ENCODE measurements at places on chromosomes 4 and X.

GRCh38 chr4:147194114-147194513 lies 248.4 kb upstream of the TTC29 start:
- no peak overlapping the region for H3K4me3 ChIP-seq
- no peaks in the 10 kb centered on the region for H3K36me3 ChIP-seq
- no peak for DNase-seq

GRCh38 chr4:100244347-100244746 lies 54.1 kb upstream of the DDIT4L start:
- no peaks in the 10 kb centered on the region for H3K4me1 ChIP-seq
- no peaks in the 10 kb centered on the region for H3K27me3 ChIP-seq
- no peak overlapping the region for H3K4me3 ChIP-seq

DNA sequence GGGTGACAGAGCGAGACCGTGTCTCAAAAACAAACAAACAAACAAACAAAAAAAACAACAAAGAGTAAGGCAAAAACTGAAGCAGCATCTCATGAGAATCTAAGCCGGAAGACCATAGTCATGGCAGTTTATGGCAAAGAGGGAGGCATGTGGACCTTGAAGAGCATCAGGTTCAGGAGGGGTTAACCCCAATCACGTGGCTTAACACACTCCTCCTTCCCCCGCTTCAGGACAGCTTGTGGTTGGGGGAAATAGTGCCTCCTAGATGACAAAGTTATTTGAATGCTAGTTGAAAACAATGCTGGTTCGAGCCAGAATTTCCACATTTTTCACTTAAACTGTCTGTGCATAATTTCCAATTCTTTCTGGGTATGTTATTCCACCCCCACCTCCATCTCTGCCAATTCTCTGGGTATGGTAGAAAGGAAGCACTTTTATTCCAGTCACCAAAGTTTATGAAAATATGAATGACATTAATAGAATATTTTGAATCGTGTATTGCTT lies 11.7 kb upstream of the MAP7D3 start:
- no peak for DNase-seq
- H3K36me3 ChIP-seq = no peaks in the 10 kb centered on the region
- H3K27me3 ChIP-seq = no peaks in the 10 kb centered on the region
- no peak overlapping the region for H3K4me3 ChIP-seq
- no peaks in the 10 kb centered on the region for H3K4me1 ChIP-seq

DNA sequence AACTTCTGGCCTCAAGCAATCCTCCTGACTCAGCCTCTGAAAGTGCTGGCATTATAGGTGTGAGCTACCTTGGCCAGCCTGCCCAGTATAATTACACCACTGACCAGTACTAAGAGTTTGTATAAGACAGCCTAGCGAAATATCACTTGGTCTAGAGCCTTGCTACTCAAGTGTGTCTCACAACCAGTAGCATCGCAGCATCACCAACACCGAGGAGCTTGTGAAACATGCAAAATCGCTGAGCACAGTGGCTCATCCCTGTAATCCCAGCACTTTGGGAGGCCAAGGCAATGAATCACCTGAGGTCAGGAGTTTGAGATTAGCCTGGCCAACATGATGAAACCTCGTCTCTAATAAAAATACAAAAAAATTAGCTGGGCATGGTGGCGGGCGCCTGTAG lies 102.0 kb upstream of the GATB start:
- no peaks in the 10 kb centered on the region for H3K36me3 ChIP-seq
- H3K4me1 ChIP-seq = no peaks in the 10 kb centered on the region
- DNase-seq = no peak
- no peak overlapping the region for H3K27ac ChIP-seq
- H3K27me3 ChIP-seq = no peaks in the 10 kb centered on the region

- DNase-seq = no peak
- no peak overlapping the region for H3K4me3 ChIP-seq
- no peaks in the 10 kb centered on the region for H3K27me3 ChIP-seq
- no peaks in the 10 kb centered on the region for H3K36me3 ChIP-seq
Measured at GRCh38 chr4:18203966-18204365, 182.4 kb upstream of the LCORL start.

DNA sequence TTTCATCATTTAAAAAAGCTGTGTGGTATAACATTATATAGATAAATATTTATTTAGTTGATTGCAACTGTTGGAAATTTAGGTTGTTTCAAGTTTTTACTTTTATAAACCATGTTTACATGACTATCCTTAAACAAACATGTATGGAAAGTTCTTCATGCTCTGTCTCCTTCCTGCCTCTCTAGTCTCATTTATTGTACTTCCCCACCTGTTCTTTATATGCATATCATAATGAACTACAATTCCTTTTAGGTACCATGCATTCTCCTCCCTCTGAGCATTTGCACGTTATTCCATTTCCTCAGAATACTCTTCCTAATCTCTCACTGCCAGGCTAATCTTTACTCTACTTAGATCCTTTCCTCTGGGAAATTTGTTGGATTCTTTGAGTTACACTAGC lies 16.9 kb upstream of the ADH6 start:
- DNase-seq = no peak
- H3K27me3 ChIP-seq = no peaks in the 10 kb centered on the region
- H3K27ac ChIP-seq = no peak overlapping the region
- H3K36me3 ChIP-seq = no peaks in the 10 kb centered on the region
- H3K4me1 ChIP-seq = no peaks in the 10 kb centered on the region

- peak overlapping the region; percentile 56 for H3K4me3 ChIP-seq
- H3K27ac ChIP-seq = no peak overlapping the region
- DNase-seq = no peak
Measured at GRCh38 chr4:15703439-15703838, 574 bp downstream of the BST1 start.

DNA sequence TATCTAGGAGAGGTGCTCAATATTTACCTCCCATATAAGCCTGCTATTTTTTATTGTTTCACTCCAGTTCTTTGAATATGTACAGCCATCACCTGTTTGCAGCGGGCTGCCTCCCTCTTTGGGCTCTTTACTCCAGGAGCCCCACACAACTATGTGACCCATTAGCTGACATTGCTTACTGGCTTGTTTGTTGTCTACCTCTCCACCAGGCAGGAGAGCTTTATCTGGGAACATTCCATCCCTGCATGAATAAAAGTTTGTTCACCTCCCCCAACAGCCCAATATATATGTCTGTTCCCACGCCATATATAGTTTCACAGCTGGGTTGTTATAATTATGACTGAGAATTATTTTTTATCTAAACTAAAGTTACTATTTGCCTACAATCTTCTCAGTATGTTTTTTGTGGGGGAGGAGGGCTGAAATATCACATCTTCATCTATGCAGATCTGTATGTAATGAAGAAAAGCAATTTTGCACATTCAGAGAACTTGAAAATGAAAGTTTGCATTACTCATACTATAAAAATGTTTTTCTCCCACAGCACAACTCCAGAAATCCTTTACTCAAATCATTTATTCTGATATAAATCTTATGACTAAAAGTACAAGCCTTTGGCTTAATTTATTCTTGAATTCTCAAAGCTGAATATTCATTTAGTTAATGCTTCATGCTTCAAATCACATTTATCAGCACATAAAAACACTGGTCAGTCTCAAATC lies 61.2 kb upstream of the DAPP1 start:
- no peak for DNase-seq
- H3K27me3 ChIP-seq = no peaks in the 10 kb centered on the region
- H3K4me3 ChIP-seq = no peak overlapping the region
- H3K27ac ChIP-seq = no peak overlapping the region
- no peaks in the 10 kb centered on the region for H3K4me1 ChIP-seq

DNA sequence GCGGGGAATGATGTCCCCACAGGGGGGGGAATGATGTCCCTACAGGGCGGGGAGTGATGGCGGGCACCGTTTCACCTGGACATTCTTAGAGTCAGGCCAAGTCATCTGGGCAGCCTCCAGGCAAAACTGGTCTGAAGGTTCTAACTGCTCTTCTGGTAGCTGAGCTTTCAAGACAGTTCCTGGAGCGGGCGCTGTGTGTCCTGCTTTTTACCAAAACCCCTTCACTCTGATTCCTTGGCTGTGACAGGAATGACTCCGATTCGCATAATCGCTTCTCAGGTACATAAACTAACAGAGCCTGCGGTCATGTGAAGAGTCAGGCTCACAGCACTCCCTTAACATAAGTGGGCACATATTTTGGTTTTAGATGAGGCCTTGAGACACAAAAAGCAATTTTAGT lies 836.0 kb downstream of the TRIML1 start:
- no peaks in the 10 kb centered on the region for H3K36me3 ChIP-seq
- H3K27me3 ChIP-seq = no peaks in the 10 kb centered on the region
- no peak overlapping the region for H3K27ac ChIP-seq
- no peak for DNase-seq

GRCh38 chr4:89572224-89572858 lies 264.6 kb downstream of the SNCA start:
- H3K27me3 ChIP-seq = no peaks in the 10 kb centered on the region
- DNase-seq = no peak
- H3K36me3 ChIP-seq = no peaks in the 10 kb centered on the region
- no peak overlapping the region for H3K4me3 ChIP-seq

GRCh38 chr4:159159611-159160010 lies 56.7 kb downstream of the RAPGEF2 start:
- no peaks in the 10 kb centered on the region for H3K27me3 ChIP-seq
- no peaks in the 10 kb centered on the region for H3K4me1 ChIP-seq
- no peak for DNase-seq
- no peak overlapping the region for H3K4me3 ChIP-seq

Data from CD8-positive, alpha-beta memory T cell (primary cell).